ENCODE measurements at places on chromosomes 1 and 21.

DNA sequence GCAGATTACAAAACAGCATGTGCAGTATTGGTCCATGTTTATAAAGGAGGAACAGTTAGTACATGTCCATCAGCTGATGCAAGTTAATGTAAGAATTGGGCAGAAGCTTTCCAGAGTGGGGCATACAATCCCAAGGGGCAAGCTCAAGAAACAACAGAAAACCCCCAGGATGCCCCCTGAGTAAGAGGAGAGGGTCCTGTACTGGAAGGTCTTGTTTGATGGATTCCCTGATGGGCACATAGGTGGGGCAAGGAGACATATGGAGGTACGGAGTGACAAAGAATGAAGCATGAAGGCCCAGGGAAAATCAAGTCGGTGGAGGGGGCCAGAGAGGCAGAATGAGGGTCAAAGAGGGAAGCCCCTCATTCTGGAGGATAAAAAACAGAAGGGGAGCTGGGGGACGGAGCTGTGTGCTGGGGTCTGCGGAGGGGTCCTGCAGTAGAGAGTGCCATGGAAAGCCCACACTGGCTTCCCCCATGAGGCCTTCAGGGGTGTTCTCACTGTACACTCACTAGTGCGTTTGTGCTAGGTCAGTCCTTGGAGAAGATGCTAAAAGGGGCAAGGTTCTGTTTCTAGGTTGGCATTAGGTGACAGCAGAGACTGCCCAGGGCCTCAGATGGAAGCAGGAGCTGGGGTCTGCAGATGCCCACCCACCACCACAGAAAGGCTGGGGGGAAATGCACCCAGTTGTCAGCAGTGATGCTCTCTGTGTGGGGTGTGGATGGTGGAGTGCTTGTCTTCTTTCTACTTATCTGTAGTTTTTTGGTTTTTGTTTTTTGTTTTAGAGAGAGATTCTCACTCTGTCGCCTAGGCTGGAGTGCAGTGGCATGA lies 12.5 kb upstream of the MATN1 start:
- DNase-seq: no peak

- no peak for DNase-seq
Measured at GRCh38 chr1:78156805-78157521, 111.2 kb downstream of the GIPC2 start.

GRCh38 chr1:199272628-199273086 lies 633.8 kb downstream of the PTPRC start:
- no peak for DNase-seq

DNA sequence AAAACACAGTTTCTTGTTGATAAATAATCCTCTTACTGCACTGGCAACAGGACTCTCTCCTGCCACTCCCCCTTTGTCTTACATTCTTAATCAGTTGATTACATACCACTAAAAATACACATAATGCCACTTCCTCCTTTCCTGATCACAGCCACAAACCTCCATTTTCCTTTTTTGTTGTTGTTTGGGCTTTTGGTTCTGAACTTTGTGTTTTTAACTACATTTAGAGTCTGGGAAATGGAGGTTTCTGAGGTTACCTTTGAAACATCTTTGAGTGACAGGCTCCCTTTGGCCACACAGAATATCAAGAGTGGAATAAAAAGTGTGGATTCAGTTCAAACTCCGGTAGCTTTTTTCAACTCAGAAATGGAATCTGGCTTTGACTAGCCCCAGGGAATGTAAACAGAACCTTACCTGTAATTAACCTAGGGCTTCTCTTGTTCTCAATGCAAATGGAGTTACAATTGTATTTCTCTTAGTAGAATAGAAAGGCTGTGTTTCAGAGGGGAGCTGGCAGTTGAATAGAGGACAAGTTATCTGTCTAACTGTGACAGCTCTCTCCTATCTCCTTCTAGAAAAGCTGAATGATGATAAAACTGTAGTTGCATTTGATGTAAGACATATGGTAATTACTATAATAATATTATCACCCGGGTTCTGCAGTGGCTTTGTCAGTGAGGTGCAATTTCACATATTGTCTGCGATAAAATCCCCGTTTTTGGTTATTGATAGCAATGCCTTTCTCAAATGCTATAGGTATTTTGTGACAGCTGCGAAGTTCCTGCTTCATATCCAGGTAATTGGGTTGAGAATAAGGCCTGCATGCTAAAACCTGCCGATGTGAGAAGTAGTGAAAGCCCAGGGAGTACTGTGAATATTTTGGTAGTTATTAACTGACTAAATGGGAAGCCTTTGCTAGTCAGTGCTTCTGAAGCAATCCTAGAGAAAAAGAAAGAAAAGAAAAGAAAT lies 66.9 kb downstream of the ST6GALNAC5 start:
- no peak for DNase-seq

DNA sequence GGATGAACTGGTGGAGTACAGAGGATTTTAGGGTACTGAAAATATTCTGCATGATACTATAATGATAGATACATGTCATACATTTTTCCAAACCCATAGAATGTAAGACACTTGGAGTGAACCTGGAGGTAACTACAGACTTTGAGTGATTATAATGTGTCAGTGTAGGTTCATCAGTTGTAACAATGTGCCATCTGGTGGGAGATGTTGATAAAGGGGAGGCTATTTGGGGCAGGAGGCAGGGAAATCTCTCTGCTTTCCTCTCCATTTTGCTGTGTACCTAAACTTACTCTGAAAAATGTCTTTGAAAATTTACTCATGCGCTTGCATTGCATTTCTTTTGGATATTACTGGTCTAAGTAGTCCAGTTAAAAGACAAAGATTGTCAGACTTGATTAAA lies 35.2 kb downstream of the PTBP2 start:
- no peak for DNase-seq

DNA sequence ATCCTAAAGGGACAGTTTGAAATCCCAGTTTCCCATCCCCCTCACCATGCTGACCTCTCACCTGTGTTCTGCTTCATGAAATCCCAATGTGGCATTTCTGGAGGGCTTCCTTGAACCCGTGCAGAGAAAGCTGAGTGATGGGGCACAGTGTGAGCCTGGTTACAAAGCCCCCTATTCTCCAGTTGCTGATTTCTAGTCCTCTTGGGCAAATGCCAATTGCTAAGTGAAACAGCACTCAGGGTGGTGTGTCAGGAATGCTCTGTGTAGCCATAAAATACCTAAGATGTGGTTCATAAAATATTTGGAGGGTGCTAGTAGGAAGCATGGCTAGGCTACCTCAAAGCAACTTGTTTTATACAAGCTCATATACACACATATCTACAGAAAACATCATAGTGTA lies 32.0 kb downstream of the SUSD4 start:
- no peak for DNase-seq

GRCh38 chr1:199691540-199691939 lies 336.0 kb upstream of the NR5A2 start:
- DNase-seq: no peak

- no peak for DNase-seq
Measured at GRCh38 chr1:221274373-221274772, 395.1 kb downstream of the HLX start.

DNA sequence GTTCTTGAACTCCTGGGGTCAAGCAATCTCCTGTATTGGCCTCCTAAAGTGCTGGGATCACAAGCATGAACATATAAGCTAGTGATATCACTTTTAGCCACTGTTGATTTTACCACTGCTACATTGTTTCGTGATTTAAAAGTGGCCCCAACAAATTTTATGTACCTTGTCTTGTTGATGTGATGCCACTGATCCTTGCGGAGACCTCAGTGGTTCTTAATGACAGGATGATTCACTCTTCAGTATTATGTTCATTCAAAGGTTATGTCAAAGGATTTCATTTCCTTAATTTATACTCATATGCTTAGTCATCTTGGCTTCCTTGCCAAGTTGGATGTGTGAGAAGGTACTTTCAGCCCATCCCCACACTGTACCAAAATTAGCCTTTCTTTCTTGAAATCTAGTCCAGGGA lies 12.1 kb downstream of the PRKACB start:
- no peak for DNase-seq

GRCh38 chr1:89837036-89837481 lies 16.2 kb downstream of the LRRC8D start:
- no peak for DNase-seq

DNA sequence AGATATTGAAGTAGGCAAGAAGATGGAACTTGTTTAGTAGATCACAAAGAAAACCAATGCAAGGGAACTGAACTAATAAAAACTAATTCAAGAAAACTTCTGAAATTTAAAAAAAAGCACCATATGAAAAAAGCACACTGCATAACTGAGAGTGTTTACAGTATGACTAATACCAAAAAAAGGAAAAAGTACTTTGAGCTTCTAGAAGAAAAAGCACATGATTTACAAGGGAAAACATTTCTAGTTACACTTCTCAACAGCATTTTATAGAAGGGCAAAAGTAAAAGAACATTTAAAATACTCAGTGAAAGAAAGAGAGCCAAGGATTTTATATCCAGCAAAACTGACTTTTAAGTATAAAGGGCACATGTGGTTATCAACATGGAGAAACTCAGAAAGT lies 233.6 kb downstream of the RPS6KC1 start:
- no peak for DNase-seq

DNA sequence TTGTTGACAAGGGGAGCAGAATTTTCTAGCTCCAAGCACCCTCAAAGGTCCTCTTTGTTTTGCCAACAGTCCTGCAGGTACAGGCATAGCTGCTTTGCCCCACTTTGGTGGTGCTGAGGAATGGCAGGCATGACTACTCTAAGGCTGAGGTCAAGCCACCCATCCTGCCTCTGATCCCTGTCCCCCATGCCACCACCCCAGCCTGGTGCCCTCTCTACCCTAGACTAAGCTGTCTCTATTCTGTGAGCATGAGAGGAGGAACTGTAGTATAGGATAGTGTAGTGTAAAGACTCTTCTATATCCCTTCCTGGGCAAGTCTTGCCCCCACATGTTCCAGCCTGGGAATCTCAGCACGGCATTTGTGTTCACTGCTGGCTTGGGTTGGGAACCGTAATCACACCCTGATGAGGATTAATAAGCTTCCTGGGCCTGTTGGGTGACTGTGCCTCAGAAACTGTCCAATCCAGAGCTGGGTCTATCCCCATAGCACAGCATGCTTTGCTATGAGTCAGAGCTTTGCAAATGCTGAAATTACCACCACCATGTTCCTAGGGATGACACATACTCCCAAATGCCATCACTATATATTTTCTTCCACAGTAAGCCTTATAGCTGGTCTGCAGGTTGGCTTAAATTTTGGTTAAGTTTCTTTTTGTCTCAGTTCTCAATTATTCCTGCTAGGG lies 105.7 kb upstream of the PPP2R5A start:
- no peak for DNase-seq

- DNase-seq: no peak
Measured at GRCh38 chr1:1630965-1631781, 800 bp upstream of the MMP23B start.

DNA sequence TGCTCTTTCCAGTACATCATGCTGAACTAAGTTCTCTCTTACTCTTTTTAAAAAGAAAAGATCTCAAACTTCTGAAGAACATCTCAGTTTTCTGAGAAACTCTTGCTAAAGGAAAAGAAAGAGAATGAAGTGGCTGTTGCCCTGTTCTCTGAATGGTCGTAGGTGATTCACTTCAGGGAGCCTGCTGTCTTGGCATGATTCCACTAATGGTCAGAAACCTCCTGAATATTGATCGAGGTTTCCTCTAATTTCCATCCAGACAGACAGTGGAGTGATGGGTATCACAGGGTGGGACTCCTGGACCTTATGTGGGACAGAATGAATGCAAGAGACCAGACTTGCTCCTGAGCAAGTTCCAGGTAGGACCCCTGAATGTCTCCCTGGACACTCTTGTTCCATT lies 2.5 kb downstream of the FCRL2 start:
- no peak for DNase-seq

- no peak for DNase-seq
Measured at GRCh38 chr1:84225646-84226045, 75.9 kb upstream of the SAMD13 start.

GRCh38 chr1:193462629-193463320 lies 276.4 kb upstream of the B3GALT2 start:
- DNase-seq: no peak

- DNase-seq: no peak
Measured at GRCh38 chr1:163094589-163094988, 25.4 kb downstream of the RGS4 start.

DNA sequence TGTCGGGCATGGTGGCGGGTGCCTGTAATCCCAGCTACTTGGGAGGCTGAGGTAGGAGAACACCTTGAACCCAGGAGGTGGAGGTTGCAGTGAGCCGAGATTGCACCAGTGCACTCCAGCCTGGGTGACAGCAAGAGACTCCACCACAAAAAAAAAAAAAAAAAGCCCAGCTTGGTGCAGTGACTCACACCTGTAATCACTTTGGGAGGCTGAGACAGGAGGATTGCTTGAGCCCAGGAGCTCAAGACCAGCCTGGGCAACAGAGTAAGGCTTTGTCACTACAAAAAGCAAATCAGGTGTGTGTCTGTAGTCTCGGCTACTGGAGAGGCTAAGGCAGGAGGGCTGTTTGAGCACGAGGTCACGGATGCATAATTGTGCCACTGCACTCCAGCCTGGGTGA lies 5.0 kb upstream of the H6PD start:
- DNase-seq: no peak

DNA sequence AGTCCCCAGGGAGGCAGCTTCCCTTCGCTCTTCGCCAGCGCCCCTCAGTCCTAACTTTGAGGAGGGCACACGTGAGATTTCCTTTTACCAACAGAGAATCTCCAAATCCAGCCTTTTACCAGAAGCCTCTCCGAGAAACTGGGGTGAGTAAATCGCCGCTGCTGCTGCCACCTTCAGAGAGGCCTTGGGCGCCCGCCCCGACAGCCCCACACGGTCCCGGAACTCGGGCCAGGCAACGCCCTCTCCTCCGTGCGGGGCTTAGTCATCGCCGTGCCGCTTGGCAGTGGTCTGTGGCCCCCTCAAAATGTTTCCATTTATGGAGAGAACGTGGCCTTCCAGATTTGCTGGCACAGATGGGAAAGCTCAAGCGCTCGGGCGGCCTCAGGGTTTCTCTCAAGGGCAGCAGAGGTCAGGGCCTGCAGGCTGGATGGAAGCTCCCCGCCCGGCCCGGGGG lies 41.4 kb upstream of the COL6A2 start:
- DNase-seq: no peak

DNA sequence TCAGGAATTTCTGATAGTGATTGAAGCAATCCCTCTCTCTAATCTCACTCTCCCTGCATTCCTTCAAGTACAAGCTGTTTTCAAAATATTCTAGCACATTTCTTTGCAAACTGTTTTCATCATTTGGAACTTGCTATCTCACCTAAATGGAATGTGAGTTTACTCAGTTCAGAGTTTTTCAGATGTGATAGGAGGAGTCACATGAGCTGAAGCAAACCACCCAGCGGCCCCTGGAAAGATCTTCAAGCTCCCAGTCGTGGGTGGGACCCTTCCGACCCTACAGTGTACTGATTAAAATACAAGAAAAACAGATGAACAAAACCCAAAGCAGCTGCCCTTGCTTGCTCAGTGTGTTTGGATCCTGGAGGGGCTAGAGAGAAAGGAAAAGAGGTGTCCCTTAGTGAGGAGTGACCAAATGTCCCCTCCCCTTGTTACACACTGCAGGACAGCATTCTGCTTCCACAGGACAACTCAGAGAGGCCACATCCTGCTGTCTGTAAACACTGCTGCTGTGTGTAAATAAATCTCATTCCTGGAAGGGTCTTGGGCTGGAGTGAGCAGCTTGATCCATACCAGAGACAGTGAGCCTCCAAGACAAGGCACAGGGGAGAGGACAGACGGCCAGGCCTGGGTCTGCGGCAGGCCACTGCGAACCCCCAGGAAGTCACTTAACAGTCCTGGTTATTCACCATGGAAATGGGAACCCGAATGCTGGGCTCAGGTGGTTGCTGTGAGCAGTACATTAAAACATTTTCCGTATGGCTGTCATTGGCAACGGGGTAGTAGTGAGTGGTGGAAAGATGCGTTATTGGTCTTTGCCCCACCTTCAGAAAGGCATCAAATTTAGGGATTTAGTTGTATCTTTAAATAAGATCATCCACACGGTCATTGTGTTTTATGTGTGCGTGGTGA lies 229.2 kb downstream of the RHOU start:
- no peak for DNase-seq
